Dorsolateral prefrontal cortex (tissue), 122 donors: ENCODE measurements at places on chromosomes 1 and 21. TPM values are rescaled to one million over a fixed set of nuclear protein-coding genes. Genes with fewer than 3 reads are reported as not detected.

HSD3B2 gene
- total RNA-seq = not detected

TRABD2B gene
- 0.10 TPM for total RNA-seq

RAB3B gene
- total RNA-seq = 9.9 TPM

HSPB7 gene
- total RNA-seq = 6.4 TPM

PLA2G2C gene
- not detected for total RNA-seq

TEX38 gene
- total RNA-seq = not detected

SPRR2E gene
- total RNA-seq = not detected

CGN gene
- 6.6 TPM for total RNA-seq

ORC1 gene
- total RNA-seq = 0.32 TPM

S100A3 gene
- total RNA-seq = not detected

RCSD1 gene
- total RNA-seq = 12.5 TPM

NBPF1 gene
- total RNA-seq = 62.2 TPM

TMEM81 gene
- 11.0 TPM for total RNA-seq

CD1B gene
- not detected for total RNA-seq
